ENCODE measurements at places on chromosomes 2 and 18.

DNA sequence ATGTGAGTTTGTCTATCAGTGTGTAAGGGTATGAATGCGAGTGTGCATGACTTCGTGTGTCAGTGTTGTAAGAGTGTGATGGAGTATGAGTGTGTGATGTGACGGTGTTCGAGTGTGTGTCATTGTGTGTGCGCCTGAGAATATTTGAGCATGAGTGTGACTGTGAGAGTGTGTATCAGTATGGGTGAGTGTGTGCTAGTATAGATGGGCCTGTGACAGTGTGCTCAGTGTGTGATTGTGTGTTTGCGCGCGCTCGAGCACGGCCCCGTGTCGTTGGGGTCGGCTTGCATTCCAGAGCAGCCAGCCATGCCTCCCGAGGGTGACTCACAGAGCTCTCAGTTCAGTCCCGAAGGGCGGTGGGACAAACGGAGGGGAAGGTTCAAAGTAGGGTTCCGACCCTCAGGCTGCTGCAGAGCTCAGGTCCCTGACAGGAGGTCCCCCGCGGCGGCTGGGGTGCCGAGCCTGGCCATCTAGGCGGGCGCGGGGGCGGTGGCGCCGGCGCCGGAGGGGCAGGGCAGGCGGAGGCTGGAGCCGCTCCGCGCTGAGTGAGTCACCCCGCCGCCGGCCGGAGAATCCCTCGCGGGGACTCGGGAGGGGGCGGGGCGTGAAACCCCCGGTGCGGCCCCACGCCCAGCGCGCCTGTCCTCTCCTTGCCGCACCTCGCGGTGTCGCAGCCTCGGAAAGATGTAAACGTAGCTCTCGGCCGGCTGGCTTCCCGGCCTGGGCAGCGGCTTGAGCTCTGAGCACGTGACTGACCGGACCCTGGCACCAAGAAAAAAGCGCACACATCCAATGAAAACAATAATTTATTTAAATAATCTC lies 3.8 kb downstream of the DLX2 start:
- DNase-seq, result no peak

DNA sequence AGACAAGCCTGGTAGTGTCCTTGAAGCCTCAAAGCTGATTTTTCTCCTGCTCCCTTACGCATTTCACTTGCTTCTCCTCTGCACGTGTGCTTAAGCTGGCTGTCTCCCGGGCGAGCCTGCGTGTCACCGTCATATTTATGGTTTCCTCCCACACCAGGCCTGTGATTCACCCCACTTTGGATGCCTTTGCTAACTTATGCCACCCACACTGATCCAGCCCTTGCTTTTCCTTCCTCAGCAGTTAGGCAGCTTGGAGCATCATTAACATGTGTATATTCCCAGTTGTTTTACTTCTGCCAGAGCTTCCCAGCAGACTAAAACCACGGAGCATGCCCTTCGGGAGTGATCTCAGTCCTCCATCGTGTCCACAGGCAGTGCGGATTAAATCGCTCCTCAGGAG lies 2.2 kb downstream of the ST3GAL5 start:
- peak; percentile 50 for DNase-seq

DNA sequence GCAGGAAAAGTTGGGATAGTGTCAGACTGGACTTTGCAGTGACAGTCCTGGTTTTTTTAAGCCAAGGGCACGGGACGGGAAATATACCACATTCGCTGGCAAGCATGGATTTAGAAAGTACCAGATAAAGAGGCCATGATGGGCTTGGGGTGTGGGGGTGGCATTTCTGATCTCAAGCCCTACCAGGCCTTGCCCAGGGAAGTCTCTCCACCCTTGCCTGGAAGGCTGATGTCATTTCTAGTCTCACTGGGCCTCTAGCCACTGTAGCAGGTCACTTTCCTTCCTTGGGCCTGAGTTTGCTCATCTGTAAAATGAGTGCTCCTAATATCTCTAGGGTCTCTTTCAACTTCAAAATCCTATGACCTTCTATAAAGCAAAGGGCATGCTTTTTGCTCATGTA lies 1.8 kb downstream of the ZBTB7C start:
- no peak for DNase-seq

DNA sequence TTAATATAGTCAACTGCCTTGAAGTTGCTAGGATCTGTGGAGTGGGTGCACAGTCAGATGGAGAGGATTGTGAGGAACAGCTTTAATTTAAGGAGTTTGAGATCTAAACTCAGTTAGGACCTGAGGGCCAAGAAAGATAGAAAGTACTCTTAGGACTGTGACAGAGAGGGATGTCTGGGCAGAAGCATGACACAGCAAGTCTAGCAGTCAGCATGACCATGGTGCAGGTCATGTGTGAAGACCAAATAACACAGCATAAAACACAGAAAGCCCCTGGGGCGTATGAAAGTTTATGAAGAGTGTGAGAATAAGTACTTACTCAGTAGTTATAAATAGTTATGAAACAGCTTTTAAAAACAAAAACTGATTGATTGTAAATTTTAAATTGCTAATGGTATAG lies 107.2 kb downstream of the GALNT1 start:
- DNase-seq, result no peak

DNA sequence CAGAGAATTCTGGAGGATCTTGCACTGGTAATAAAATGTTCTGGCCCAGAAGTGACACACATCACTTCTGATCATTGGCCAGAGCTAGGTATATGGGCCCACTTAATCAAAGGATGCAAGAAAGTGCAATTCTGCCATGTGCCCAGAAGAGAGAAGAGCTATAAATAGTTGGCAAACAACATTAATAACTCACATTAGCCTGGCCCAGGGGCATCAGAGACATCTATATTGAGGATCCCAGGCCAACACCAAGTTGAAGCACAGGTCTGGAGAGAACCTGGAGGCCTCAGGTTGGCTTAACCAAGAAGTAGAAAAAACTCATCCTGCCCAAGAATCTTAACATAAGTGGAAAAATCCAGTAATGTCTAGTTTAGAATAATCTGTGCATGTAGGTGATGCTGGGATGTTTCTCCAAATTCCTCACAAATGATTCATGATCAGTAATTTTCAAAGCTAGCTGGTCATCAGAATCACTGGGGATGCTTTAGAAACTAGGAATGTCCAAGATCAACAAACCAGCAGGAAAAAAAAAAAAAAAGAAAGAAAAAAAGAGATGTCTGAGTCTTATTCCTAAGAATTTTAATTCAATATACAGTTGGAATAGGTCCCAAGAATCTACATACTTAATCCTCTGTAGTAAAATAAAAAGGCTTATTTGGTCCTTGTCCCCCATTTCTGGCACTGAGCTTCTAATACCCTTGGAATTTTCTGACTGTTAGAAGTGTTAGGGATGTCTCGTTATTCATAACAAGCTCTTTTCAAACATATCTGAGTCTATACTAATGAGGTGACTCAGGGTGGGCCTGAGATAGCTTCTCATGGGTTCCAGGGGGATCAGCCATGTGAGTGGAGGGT lies 35.0 kb upstream of the EVA1A start:
- no peak for DNase-seq

DNA sequence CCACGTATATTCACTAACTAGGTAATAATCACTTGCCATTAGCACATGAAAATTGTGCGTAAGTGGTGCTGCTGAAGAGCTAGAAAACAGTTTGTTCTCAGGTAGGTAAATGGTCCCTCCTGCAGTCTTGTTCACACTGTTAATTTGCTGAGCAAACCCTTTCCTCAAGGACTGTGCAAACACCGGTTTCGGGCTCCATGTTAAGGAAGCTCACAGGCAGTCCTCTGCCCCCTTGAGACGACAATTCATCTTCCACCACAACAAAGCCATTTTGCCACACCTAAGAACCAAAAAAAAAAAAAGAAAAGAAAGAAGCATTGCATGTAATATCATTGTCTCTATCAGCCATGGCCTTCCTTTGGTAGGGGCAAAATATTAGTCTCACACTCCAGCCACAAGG lies 193.9 kb downstream of the BCL11A start:
- no peak for DNase-seq

DNA sequence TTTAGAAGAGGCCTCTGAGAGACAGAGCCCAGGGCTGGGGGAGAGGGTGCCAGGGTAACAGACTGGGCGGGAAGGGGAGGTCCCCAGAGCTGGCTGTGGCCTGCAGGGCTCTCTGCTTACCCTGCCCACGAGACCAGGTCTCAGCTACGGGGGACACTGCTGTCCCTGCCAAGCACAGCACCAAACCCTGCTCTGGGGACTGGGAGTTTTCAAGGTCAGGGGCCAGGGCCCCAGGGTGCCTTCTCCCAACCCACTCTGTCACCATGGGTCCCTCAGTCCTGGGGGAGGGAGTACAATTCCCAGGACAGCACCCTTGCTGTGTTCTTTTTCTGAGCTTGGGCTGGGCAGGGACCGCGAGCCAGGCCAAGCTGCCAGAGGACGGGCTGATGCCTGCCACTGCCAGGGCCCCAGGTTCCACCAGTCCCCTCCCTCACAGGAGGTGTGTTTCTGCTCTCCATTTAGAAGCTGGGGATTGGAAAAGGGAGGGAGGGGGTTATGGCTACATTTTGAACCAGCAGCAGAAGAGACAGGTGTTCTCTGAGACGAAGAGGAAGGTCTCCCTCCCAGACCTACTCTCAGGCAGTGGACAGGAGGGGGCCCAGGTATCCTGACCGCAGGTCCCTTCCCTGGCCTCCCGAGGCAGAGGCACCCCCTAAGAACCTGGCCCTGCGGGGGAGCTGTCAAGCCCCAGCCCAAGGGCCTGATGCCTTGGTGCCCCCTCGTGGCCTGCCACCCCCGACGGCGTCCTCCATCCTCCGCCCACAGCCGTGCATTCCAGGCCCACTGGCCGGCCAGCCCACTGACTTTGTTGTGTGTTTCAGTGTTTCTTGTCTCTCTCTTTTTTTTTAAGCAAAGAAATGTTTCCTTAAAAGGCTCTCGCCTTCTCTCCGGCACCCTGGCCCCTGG lies 80.4 kb downstream of the TNS1 start:
- no peak for DNase-seq

GRCh38 chr2:229909090-229909489 lies 12.7 kb downstream of the TRIP12 start:
- no peak for DNase-seq

- DNase-seq, result no peak
Measured at GRCh38 chr18:49249521-49249920, 210.9 kb downstream of the DYM start.

- no peak for DNase-seq
Measured at GRCh38 chr2:183164650-183165015, 40.4 kb downstream of the NUP35 start.

DNA sequence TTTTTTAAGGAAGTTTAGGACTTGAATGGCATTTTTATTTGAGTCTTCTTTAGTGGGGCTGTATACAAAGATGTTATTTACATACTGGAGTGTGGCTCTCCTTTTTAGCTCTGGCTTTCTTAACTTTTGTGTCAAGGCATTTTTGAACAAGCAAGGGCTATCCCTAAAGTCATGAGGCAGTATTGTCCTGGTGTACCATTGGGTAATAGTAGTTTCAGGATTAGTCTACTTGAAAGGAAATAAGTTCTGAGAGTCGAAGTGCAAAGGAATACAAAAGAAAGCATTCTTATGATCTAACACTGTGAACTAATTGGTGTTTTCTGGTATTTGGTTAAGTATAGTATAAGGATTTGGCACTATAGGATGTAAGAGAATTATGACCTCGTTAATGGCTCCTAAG lies 1.9 kb upstream of the CYP27A1 start:
- no peak for DNase-seq

GRCh38 chr2:109379507-109379906 lies 234.3 kb downstream of the SEPTIN10 start:
- DNase-seq, result no peak

DNA sequence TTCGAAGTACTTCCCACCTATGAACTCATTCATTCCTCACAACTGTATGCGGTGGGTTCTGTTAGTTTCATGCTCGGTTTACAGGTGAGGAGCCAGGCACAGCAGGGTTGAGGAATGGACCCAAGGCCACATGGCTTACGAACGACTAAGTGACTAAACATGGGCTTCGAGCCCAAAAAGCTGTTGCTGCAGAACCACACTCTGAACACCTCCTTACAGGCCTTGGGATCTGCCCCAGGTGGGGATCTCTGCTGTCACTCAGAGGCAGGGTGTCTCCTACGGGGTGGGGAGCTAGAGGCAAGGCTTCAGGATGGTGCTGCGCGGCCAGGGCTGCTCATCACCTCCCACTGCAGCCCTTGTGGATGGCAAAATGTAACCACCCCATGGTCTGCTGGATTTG lies 80.9 kb downstream of the TSHZ1 start:
- DNase-seq, result no peak

GRCh38 chr2:85137156-85137555 lies 4.0 kb downstream of the TCF7L1 start:
- no peak for DNase-seq

DNA sequence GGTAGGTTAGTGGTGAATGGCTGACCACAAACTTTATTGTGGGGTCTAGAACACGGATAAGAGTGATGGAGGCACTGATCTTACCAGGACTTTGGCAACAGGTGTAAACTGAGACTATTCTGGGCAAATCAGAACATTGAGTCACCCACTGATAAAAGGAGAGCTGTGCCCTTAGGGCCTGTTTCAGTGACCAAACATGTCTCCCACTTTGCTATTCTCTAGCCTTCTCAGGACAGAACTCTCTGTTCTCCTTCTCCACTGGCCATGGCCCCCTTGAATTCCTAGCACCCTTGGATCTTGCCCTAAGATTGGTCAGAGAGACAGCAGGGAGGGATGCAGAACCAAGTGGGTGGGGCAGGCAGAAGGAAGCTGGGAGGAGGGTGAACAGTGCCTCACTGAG lies 18.3 kb downstream of the TRPM8 start:
- DNase-seq, result no peak

- no peak for DNase-seq
Measured at GRCh38 chr2:11389551-11390398, 45.3 kb upstream of the ROCK2 start.

- DNase-seq, result no peak
Measured at GRCh38 chr2:237774811-237775553, 23.6 kb upstream of the RBM44 start.

DNA sequence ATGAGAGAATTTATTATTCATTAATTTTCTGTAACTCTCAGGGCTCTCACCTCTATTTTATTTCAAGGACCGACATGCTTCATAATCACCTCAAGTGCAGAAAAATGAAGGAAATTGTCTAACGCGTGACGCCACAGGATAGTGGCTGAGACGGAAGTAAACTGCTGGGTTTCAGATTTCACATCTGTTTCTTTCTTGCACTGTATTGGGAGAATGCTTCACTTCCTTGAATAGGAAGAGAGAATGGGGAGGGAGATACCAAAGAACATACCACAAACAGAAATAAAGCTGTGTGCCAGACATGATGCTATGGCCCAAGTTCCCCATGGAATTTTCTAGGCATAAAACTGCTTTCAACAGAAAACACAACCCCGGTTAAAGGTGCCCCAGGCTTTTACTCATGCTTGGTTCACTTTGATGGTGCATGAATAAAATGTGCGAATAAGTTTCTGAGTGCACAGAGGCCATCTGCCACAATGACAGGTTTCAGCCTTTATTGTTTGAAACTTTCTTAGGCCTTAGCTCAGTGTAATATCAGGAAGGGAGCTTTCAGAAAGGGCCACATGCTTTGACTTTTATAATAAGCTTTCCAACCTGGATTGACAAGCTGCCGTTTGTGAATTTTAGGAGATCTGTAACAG lies 1116.4 kb downstream of the SOCS6 start:
- no peak for DNase-seq

Measured in activated T-helper 9 cell treated with anti-CD3 and anti-CD28 coated beads, Interleukin-2, amount 50 U/mL, for 16 hours (primary cell).